Left lung (tissue), 14 donors: ENCODE measurements at places on chromosomes 1 and 21. TPM values are rescaled to one million over a fixed set of nuclear protein-coding genes. Genes with fewer than 3 reads are reported as not detected.

- DNase-seq, result no peak
Measured at GRCh38 chr1:11364170-11364569, 91.2 kb downstream of the UBIAD1 start.

GRCh38 chr1:202850593-202851362 is 38.2 kb downstream of the RABIF start:
- no peak for DNase-seq

GRCh38 chr1:24418898-24419628 is 3.5 kb downstream of the NIPAL3 start:
- peak; percentile 74 for DNase-seq

DNA sequence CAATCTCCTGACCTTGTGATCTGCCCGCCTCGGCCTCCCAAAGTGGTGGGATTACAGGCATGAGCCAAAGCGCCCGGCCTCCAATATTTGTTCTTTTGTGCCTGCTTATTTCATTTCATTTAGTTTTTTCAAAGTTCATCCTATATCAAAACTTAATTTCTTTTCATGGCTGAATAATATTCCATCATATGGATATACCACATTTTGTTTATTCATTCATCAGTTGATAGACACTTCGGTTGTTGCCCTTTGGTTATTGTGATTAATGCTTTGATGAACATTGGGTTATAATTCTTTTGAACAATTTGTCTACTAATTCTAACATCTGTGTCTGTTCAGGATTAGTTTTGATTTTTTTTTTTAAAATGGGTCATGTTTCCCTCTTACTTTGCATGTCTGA is 41.7 kb downstream of the SFPQ start:
- no peak for DNase-seq

DNA sequence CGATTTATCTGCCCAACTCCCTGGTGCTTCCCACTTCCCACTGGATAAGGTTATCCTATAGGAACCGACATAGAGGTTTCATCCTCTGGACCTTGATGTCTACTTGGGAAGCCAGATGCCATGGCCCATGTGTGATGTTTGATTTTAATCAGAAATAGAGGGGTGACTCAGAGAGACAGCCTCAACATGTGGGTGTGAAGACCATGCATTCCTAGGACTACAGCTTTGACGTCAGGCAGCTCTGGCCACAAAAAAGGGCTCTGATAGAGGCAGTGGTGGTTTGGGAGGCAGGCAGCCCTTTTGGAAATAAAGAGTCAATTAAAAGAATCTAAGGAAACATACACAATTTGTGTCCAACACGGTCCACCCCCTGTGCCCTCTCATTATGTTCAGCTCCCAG is 5.2 kb upstream of the SH2D2A start:
- no peak for DNase-seq

DNA sequence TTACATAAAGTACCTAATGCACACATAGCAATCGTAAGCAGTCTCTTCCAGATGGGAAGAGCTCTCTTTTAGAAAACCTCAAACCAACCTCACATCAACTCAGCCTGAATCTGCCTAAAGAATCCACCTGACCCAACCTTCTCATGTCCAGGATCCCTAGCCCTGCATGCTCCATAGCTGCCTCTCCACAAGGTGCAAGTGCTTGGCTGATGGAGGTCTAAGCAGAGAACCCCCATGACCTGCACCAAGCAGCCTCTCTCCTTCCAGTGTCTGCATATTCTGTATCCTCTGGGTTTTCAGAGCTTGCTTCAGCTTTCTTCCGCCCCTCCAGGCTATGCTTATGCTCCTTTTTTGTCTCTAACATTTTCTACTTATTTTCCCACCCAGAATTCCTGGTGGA is 2.5 kb downstream of the LY9 start:
- no peak for DNase-seq

GRCh38 chr1:13703128-13703513 is 3.1 kb downstream of the PRDM2 start:
- no peak for DNase-seq

GRCh38 chr1:107941531-107941930 is 23.4 kb downstream of the VAV3 start:
- DNase-seq, result no peak

GRCh38 chr1:202240956-202241355 is 47.4 kb downstream of the LGR6 start:
- DNase-seq, result no peak

DNA sequence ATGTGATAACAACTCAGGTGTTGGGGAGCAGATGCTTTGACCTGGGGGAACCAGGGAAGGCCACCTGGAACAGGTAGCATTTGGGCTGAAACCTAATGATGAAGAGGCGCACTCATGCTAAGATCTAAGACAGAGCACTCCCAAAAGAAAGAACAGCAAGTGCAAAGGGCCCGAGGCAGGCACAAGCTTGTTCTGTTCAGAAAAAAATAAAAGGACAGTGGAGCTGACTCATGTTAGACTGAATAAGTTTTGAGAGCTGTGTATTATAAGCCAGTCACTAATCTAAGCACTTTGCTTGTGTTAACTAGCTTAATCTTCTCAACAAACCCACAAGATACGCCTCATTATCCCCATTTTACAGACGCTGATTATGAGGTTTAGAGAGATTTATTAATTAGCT is 90.1 kb downstream of the MATN1 start:
- no peak for DNase-seq

DNA sequence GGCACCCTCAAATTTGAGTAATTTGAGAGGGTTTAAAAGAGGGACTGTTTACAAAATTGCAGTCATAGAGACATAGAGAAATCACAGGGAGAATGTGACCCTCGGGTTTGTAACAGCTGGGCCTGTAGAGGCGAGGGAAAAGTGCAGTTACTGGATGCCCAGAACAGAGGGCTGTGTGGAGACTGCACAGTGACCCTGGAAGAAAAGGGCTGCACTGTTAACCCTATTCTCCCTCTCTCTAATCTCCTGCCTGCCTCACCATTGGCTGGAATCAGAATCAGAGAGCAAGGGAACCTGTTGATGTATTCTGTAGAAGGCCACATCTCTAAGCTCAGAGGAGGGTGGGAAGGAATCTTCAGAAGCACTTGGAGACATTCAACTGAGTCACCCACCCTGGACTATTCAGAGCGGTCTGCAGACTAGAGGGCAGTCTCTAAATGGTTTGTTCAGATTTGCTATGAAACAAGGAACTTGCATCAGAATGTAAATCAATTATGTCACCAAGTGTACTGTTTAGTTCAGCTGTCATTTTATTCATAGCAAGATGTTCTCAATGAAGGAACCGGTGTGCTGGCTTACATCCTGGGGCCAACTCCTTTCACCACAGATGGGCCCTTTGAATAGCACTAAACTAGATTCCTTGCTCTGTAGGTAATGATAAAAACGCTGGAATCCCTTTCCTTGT is 132.2 kb upstream of the HOOK1 start:
- DNase-seq, result no peak

- no peak for DNase-seq
Measured at GRCh38 chr21:38741950-38742256, 63.8 kb upstream of the ETS2 start.

DNA sequence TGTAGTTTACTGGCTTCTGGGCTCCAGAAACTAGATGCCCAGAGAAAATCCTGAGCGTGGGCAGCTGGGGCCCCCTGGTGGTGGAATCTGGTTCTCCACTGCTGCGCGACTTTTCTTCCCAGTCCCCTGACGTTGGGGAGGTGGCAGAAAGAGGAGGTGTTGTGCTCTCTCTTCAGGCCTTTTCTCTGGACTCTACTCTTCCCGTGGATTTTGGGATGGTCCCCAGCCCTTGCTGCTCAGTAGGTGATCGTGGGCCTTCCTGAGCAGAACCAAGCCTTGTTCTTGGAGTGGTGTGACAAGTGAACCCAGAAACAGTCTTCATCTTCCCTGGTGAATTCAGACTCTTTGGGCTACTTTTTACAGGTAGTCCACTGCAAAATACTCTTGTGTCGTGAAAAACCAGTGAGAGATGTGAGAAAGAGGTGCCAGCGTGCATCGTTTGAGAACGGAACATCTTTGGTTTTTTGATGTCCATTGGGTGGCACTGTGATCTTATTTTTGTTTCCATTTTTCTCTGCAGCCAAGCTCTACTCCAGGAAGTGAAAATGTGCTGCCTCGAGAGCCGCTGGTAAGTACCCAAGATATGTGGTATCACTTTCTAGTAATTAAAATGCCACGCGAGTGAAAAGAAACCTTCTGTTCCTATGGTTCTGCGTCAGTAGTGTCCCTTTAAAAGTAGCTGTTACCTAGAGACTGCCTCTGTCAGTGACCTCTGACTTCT is 20.2 kb downstream of the PEX14 start:
- peak; percentile 52 for DNase-seq

DNA sequence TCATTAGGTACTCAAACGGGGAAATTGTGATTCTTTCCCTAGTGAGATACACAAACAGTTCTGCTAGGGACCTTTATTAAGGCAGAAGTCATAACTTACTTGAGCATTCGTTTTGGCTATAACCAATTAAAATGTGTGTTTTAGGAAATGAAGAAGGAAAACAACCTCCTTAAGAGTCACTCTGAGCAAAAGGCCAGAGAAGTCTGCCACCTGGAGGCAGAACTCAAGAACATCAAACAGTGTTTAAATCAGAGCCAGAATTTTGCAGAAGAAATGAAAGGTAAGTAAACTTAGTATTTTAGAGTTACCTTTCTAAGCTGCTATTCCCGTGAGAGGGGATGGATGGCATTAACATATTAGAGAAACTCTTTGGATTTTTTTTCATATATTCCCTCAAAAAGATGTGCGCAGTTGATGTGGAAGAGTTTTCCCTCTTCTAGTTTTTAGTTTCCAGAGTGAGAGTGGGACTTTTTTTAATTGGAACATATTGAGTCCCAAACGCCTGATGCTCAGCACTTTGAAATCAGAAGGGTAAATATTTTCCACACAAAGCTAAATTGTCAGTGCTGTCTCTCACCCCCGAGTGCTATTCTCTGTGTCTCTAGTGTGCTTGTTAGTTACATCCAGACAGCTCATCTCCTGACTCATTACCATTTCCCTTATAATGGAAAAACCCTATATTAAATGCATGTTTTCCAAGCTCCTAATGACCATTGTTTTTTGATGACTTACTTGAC is 34.9 kb downstream of the CENPF start:
- DNase-seq, result peak; percentile 51

DNA sequence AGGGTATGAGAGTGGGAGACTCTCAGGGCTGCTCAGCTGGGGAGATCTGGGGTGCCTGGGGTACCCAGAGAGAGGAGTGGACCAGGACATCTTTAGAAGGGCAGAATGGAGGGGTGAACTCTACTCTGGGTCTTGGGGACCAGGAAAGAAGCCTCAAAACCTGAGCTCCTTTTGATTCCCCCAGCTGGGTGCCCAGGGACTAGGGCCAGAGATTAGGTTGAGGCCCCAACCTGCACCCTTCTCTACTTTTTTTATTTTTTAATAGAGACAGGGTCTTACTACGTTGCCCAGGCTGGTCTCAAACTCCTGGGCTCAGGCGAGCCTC is 1.9 kb downstream of the PDZK1IP1 start:
- no peak for DNase-seq

DNA sequence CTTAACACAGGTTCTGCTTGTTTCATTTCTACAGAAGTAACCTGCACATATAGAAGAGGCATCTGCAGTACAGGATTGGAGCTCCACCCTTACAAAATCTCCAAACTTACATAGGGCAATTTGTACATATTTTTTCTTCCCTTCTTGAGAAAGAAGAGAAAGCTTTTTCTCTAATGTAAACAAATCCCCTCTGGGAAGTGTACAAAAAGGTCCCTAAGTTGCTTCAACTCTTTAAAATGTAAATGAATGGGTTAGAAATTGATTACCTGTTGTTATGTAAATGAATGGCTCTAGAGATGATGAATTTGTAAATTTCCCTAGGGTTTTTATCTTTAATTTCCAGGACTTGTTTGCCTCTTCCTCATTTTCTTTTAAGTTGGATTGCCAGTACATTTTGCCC is 1183.7 kb downstream of the MRPL39 start:
- no peak for DNase-seq

GRCh38 chr1:156795787-156796186 is 20.9 kb downstream of the SH2D2A start:
- no peak for DNase-seq

DNA sequence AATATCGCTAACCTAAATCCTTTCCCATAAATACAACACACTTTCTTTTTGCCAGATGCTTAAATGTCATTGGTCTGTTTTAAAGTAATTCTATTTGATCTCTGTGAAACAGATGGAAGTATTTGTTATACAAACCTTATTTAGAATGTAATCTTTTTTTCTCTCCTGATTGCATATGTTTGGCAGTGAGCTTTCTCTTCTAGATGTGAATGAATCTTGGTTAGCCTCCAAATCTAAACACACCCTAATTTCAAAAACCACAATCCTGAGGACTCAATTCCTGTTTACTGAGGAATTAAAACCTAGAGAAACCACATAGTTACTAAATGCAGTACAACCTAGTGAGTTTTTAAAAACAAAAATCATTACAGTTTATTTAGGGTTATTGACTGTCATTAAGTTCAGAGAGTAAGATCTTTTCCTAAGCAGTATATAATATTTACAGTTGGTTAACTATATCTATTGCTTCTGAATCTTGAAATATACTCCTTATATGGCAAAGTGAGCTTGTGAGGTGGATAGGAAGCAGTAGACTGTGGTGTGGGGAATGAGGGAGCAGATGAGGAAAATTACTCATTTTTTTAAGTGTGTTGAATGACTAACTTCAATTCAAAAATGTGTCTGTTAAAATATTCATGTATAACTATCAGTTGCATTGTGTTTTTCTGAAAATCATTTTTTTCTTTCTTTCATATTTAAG is 218.7 kb downstream of the FMN2 start:
- DNase-seq, result peak; percentile 16

DNA sequence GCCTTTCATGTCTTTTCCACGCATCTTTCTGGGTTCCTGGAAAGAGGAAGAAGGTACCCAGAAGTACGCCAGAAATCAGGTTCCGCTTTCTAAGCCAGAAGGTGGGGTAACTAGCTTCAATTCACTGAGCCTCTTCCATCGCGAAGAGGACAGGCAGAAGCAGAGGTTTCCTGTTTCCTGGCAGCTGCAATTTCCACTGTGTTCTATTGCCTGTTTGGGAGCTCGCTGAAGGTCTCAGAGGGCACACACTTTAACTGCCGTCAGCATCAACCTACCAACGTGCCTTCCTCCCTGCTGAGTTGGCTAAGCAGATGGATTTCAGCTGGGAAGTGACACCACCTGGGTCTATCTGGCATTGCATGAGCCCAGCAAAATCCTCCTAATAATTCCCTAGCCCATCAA is 10.0 kb downstream of the NCF2 start:
- no peak for DNase-seq

DNA sequence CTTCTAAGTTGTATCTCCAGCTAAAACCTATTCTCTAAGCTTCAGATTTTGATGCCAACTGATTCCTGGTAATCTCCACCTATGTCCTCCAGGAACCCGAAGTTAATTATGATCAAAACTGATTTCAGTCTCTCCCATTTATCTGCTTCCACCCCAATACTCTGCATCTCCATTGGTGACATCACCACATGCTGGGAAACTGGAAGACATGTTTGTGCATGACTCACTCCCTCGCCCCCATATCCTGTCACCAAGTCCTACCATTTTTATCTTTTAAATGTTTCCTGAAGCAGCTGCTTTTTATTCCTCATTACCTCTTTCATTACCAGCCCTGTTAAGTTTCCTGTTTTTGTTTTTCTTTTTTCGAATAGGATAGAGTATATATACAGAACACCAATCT is 228.5 kb downstream of the LRRC40 start:
- no peak for DNase-seq

GRCh38 chr1:12480748-12481362 is 137.2 kb downstream of the DHRS3 start:
- no peak for DNase-seq

GCSAML gene
- polyA plus RNA-seq, result 0.40 TPM

CELA3A gene
- not detected for polyA plus RNA-seq

KRTAP7-1 gene
- polyA plus RNA-seq, result not detected

RXFP4 gene
- polyA plus RNA-seq, result 0.82 TPM

RIMS3 gene
- polyA plus RNA-seq, result 2.1 TPM

MXRA8 gene
- 144 TPM for polyA plus RNA-seq

TSPAN2 gene
- 9.9 TPM for polyA plus RNA-seq

MARK1 gene
- polyA plus RNA-seq, result 7.6 TPM

ZRANB2 gene
- 235 TPM for polyA plus RNA-seq
